NCI-H1436 (cell line): ENCODE measurements at places on chromosomes 6 and 20.
A peak's percentile ranks its signal among the peaks of the same experiment; 100 is the strongest.

GRCh38 chr6:19870322-19870721, 33.2 kb downstream of the ID4 start:
- no peak for DNase-seq

GRCh38 chr20:45229264-45230056, 8.3 kb downstream of the SEMG2 start:
- DNase-seq: no peak

DNA sequence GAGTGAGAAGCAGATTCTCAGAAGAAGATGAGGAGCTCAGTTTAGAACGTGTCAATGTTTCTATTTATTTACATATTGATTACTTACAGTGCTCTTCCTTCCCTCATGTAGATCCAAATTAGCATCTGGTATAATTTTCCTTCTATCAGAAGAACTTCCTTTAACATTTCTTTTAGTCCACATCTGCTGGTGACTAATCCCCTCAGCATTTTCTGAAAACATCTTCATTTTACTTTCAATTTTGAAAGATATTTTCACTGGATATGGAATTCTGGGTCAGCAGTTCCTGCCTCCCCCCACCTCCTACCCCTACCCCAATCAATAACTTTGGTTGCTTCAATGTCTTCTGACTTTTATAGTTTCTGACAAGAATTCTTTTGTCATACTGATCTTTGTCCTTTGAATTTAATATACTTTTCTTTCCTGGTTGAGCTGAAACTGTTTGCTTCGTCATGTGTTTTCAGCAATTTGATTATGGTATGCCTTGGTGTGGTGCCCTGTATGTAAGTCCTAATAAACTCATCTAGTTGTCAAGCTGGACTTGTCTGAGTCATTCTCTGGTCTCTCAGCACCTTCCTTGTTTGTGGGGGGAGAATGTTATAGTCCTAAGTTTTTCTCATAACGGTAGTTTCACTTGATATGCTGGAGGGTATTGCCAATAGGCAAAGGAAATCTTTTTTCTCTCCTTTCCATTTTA, 57.0 kb downstream of the SMPDL3A start:
- DNase-seq: no peak

DNA sequence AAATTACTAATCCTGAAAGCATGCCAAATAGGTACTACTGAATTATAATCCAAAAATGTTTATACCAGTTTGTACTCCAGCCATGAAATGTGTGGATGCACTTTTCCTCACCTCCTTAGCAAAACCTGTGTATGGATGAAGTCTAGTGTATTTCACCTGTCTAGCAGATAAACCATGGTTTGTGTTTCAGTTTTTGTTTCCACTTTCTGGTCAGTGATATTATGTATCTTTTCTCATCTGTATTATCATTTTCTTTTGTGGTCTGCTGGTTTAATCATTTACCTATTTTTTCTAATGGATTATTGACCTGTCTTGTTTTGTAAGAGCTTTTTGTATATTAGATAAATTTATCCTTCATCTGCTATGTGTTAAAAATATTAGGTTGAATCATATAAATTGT, 41.0 kb upstream of the TMEM217 start:
- DNase-seq: no peak

GRCh38 chr20:14264869-14265268, 72.5 kb downstream of the FLRT3 start:
- DNase-seq: no peak

DNA sequence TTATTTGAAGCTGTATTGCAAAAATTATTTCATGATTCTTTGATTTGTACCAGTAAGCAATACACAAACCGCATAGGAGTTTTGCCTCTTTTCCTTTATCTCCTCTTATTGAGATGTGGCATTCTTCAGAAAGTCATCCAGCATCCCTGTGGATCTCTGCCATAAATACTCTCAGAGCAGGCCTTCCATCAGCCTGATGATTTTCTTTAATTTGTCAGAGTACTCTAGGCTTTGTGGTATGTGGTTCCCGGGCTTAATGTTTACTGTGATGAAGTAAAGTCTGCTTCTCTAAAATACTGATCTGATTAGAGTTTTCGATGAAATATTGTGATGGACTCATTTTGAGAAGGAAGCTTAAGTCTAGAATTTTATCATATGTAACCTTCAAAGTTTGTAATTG, 31.1 kb upstream of the SLC35D3 start:
- DNase-seq: no peak

GRCh38 chr6:137259349-137259748, 40.2 kb upstream of the IFNGR1 start:
- no peak for DNase-seq

DNA sequence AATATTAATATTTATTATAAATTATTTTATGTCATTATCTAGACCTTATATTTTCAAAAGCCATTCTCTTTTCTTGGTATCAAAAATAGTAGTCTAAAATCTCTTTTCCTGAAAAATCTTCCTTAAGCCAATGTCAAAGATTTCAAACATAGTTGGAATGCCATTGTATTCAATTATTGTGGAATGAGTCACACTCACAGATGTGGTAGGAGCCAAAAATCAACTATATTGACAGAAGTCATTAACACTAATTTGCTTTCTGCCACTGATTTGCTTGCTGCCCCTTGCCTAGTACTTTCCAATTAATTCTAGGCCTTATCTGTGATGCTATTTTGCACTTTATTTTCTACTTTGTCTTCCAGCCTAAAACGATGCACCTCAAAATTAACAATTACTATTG, 1326.3 kb upstream of the GJE1 start:
- no peak for DNase-seq

- DNase-seq: no peak
Observed at GRCh38 chr6:133889557-133890403, 867 bp downstream of the TCF21 start.

DNA sequence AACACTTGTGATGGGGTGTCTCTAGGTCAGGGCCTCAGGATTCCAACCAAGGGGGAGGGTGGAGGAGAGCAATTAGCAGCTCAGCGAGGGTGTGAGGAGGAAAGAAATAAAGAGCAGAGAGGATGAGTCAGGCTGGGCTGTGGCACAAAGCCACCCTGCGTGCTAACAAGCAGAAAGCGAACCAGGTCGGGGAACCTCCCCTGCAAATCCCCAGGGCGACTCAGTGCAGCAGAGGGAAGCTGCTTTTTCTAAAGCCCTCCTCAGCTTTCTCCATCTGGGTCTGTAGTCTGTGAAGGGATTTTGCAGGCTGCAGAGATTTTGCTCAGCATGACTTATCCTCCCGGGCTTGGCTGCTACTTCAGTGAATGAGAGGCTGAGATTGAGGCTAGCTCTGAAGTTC, 6.6 kb upstream of the SPO11 start:
- DNase-seq: no peak

DNA sequence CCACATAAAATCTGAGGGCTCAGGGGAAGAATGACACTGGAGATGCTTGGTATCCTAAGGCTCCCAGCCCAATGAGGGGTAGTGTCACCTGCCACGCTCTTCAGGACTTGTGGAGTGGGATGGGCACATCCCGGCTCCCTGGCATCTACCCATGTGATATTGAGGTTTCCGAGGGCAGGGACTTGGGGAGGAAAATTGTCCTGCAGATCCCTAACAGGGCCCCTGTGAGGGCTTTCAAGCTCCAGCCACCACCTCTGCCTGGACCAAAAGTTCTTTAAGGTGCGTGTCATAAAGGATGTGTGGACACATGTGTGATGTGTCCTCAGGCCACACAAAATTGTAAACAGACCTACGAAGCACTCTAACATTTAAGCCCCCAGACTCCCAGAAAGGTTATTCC, 2.5 kb downstream of the SCML4 start:
- no peak for DNase-seq

- no peak for DNase-seq
Observed at GRCh38 chr6:7161253-7161623, 53.5 kb downstream of the RREB1 start.

GRCh38 chr6:114989279-114989964, 646.6 kb upstream of the HS3ST5 start:
- DNase-seq: no peak

DNA sequence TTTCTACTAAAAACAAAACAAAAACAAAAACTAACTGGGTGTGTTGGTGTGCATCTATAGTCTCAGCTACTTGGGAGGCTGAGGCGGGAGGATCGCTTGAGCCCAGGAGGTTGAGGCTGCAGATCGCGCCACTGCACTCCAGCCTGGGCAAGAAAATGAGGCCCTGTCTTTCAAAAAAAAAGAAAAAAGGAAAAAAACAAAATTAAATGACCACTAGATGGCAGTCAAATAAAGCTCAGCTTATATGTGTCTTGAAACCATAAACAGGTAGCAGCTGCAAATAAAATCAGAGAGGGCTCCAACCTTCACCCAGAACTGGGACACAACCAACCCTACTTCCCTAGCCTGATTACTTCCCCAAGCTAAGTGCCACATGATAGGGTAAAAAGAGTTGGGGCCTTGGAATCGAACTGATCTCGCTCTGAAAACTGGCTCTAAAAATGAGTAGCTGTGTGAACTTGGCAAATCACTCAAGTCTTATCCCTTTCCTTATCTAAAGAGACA, 67.1 kb upstream of the ADGRF4 start:
- DNase-seq: peak; percentile 19

DNA sequence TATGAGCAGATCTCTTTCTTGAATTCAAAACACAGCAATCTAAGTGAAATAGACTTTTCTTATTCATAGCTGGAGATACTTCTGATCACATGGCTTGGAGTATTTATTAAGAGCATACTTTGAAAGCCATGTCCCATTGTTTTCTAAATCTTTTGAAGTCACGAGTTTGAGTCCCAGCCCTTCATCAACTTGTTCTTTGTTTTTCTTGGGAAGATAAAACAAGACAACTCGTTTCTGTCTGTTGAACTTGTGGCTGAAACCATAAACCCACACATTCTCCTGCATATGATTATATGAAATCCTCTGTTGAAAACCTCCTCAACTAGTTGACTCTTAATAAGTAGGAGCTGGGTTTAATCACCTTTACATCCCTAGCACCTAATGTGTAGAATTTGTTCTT, 3.3 kb downstream of the RNF144B start:
- no peak for DNase-seq

DNA sequence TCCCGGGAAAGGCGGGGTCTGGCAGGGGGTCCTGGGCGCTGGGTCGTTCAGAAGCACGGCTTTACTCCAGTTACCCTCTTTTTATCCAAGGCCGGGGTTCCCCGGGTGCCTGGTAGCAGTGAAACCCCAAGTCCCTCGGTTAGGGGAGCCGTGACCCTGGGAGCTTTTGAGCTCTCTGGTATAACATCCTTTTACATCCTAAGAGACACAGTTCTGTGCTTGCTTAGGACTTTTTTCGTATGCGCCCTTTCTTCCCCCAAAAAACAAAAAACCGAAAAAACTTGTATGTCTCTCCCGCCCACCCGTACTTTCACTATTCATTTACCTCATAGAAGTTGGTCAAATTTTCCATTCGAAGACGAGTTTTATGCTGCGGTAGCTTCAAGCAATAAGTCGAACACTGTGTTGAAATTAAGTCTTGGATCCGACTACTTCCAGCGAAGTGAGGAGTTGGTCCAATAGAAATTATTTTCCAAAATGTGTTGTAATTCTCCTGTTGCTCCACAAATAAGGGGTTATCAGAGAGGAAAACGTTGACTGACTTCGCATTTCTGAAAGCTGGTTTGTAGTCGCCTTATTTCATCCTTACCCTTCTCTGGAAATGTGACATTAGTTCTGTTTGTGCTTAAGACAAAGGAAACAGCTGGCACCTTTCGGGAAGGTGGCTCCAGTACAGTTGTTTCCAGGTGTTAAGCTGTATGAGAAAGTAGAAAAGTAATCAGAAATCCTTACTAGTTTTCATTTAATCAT, 816 bp upstream of the MAN1A1 start:
- DNase-seq: no peak

- DNase-seq: no peak
Observed at GRCh38 chr20:47054945-47055344, 160.3 kb downstream of the EYA2 start.

DNA sequence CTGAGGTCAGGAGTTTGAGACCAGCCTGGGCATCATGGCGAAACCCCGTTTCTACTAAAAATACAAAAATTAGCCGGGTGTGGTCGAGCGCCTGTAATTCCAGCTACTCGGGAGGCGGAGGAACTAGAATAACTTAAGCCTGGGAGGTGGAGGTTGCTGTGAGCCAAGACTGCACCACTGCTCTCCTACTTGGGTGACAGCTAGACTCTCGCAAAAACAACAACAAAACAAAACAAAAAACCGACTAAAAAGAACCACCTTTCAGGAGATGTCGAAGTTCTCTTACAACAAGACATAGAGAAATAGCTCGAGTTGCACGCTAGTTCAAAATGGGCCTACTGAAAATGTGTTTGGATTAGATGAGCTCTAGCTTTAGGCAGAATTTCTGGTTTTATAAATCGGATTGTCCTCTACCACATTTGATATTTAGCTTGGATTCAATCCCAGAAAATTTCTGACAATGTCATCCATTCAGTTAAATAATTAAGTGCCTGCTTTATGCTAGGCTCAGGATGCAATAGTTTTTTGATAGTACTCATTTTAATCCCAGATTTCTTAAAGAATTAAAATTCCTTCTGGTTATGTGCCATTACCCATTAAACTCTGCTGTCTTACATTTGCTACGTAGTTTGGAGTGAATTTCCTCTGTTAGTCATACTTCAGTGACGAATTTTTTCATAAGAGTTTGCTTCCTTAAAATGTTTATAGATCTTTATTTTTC, 137.5 kb upstream of the SHLD1 start:
- no peak for DNase-seq

DNA sequence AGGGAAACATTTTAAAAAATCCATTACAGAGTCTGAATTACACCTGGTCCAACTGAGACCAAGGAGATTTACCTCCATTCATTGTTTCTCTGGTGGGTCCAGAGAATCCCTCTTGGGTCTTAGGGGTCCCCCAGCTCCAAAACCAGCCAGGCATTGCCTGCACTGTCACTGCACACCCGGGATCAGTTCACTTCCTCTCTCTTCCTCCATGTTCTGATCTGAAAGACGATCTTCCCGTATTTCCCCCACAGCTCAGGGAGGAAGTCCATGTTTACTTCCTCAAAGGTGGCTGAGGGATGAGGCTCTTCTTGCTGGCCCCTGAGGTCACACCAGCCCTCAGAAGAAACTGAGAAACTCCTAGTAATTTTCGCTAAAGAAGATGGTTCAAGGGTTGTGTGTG, 159.7 kb downstream of the BMP7 start:
- no peak for DNase-seq

- DNase-seq: no peak
Observed at GRCh38 chr6:154458565-154459470, 51.7 kb downstream of the CNKSR3 start.

GRCh38 chr6:65790666-65791065, 83.6 kb upstream of the EYS start:
- DNase-seq: no peak

- DNase-seq: no peak
Observed at GRCh38 chr20:64093013-64093503, 8.9 kb upstream of the LKAAEAR1 start.
